Activated CD8-positive, alpha-beta T cell treated with anti-CD3 and anti-CD28 coated beads, Interleukin-2, amount 10 ng/mL, durations not matched to agents 7 days and 5 days (primary cell): ENCODE measurements at places on chromosomes 5 and 9.

GRCh38 chr9:96100385-96101300, 201.3 kb downstream of the HSD17B3 start:
- no peak overlapping the region for H3K27ac ChIP-seq
- H3K4me3 ChIP-seq = no peak overlapping the region
- DNase-seq = no peak
- peaks cover 2% of the 10 kb centered on the region for H3K36me3 ChIP-seq
- H3K4me1 ChIP-seq = peaks cover 12% of the 10 kb centered on the region
- H3K27me3 ChIP-seq = no peaks in the 10 kb centered on the region

- H3K36me3 ChIP-seq = no peaks in the 10 kb centered on the region
- no peak overlapping the region for H3K27ac ChIP-seq
- H3K4me3 ChIP-seq = no peak overlapping the region
- no peaks in the 10 kb centered on the region for H3K4me1 ChIP-seq
- no peaks in the 10 kb centered on the region for H3K27me3 ChIP-seq
These were observed 104.2 kb downstream of the TRIM32 start for GRCh38 chr9:116791326-116791725.

DNA sequence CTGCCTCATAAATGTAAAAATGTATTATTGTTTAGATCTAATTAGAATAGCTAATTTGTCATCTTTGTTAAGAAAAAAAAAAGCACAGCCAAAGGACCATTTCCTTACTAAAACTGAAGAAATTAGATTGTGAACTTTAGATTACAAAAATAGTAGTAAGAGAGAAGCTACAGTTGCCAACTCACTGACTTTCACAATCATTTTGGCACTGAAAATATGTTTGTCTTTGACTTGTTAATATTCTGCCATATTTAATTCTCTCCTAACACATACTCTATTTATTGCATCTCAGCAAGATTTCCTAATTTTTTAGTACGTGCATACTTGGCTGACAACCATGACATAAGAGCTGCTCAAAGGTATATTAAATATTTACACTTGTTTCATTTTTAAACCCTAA, 297.1 kb downstream of the TUSC1 start:
- H3K36me3 ChIP-seq = no peaks in the 10 kb centered on the region
- no peaks in the 10 kb centered on the region for H3K27me3 ChIP-seq
- no peak overlapping the region for H3K27ac ChIP-seq
- H3K4me1 ChIP-seq = no peaks in the 10 kb centered on the region

DNA sequence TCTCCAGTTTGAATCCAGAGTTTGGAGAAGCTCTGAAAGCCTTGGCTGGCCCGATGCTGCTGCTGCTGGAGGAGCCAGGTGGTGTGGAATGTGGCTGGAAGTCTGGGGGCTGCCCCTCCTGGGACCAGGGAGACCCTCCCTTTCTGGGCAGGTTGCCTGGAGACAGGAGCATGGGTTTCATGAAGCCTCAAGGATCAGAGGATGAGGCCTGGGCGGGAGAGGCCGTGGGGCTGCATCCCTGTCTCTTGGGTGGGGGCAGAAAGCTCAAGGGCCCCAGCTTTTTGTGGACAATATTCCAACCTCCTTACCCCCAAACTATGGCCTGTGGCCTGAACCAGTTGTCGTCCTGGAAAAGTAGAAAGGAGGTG, 10.1 kb downstream of the FGF18 start:
- no peaks in the 10 kb centered on the region for H3K27me3 ChIP-seq
- no peaks in the 10 kb centered on the region for H3K36me3 ChIP-seq
- H3K4me1 ChIP-seq = peaks cover 9% of the 10 kb centered on the region
- no peak for DNase-seq

- H3K36me3 ChIP-seq = no peaks in the 10 kb centered on the region
- H3K4me1 ChIP-seq = no peaks in the 10 kb centered on the region
- no peak overlapping the region for H3K27ac ChIP-seq
- no peak overlapping the region for H3K4me3 ChIP-seq
These were observed 141.8 kb upstream of the CD180 start for GRCh38 chr5:67338421-67338820.

DNA sequence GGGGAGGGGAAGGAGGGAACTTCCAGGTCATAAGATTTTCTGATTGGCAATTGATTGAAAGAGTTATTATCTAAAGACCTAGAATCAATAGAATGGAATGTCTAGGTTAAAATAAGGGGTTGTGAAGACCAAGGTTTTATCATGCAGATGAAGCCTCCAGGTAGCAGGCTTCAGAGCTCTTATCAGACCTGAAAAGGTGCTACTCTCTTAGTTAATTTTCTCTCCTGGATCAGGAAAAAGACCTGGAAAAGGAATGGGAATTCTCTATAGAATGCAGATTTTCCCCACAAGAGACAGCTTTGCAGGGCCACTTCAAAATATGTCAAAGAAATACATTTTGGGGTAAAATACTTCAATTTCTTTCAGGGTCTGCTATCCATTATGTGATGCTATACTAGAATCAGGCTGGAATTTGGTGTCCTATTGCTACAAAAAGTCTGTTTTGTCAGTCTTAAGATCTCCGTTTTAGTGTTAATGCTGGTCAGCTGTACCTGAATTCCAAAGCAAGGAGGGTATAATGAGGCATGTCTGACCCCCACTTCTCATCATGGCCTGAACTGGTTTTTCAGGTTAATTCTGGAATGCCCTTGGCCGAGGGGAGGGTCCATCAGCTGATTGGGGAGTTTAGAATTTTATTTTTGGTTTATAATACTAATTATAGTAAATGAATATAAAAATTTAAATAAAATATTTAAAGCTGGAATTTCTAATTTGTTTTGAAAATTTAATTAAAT, 16.6 kb upstream of the STOM start:
- no peaks in the 10 kb centered on the region for H3K4me1 ChIP-seq
- H3K4me3 ChIP-seq = no peak overlapping the region
- no peaks in the 10 kb centered on the region for H3K36me3 ChIP-seq
- H3K27ac ChIP-seq = no peak overlapping the region
- no peak for DNase-seq
- H3K27me3 ChIP-seq = peaks cover 14% of the 10 kb centered on the region

GRCh38 chr5:43001748-43002147, 38.4 kb downstream of the ANXA2R start:
- peaks cover 21% of the 10 kb centered on the region for H3K4me1 ChIP-seq
- no peak overlapping the region for H3K4me3 ChIP-seq

DNA sequence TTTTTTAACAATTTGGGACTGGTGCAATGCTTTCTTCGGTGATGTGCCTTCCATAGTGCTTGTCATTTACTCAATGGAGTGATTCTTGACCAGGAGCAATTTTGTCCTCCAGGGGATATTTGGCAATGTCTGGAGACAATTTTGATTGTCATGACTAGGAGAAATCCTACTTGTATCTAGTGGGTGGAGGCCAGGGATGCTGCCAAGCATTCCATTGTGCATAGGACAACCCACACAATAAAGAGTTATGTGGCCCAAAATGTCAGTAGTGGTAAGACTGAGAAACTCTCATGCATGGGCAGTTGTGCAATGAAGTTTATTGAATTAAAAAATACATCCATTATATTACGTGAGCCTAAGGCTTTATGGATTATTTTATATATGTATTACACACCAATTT, 70.5 kb downstream of the FOCAD start:
- H3K4me1 ChIP-seq = no peaks in the 10 kb centered on the region
- no peak for DNase-seq
- H3K27me3 ChIP-seq = no peaks in the 10 kb centered on the region
